Stimulated activated CD4-positive, alpha-beta T cell treated with anti-CD3 and anti-CD28 coated beads, Interleukin-1b, Interleukin-23, amount 100 ng/mL, for 1 hour (primary cell): ENCODE measurements at places on chromosomes 7 and 10.
A peak's percentile ranks its signal among the peaks of the same experiment; 100 is the strongest.

DNA sequence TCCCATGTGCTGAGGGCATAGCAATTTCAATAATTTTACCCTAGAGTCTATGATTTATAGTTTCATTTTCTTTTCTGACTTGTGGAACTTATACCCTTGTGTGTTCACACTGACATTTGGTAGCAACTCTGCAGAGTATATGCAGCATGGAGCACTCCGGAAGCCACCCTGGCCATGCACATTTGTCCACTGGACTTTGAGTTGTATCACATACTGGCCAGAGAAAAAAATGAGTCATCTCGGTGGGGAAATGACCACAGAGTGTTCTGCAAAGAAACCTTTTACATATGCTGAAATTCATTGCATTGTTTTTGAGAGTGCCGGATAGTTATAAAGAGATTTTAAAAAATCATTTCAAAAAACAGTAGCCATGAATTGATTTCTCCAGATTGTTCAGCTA, 164.8 kb upstream of the COBL start:
- no peak for DNase-seq

GRCh38 chr7:105652359-105652993, 71.2 kb upstream of the EFCAB10 start:
- DNase-seq, result peak; percentile 25

DNA sequence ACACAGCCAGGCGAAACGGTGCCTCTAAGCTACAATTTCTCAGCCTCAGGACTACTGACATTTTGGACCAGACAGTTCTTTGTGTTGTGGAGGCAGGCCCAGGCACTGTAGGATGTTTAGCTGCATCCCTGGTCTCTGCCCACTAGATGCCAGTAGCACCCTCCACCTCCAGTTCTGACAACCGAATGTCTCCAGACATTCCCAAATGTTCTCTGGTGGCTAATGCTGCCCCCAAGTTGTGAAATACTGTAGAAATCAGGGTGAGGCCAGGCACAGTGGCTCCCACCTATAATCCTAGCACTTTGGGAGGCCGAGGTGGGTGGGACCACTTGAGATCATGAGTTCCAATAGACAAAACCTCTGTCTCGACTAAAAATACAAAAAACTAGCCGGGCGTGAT, 18.2 kb downstream of the HNRNPF start:
- DNase-seq, result no peak

DNA sequence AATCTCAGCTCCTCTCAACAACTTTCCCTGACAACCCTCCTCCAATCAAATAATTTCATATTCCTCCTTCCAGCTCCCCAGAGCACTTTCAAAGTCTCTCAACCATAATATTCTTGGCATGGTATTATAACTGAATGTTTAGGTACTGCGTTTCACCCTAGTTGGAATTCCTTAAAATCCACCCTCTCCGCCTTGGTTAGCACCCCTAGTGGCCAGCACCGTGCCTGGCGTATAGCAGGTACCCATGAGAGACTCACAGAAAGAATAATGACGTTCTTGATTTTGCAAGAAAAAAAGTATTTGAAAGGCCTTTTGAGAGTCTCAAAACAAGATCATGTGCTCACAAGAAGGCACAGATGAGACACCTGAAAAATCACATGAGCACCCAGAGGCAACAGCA, 50.9 kb downstream of the GLI3 start:
- no peak for DNase-seq

DNA sequence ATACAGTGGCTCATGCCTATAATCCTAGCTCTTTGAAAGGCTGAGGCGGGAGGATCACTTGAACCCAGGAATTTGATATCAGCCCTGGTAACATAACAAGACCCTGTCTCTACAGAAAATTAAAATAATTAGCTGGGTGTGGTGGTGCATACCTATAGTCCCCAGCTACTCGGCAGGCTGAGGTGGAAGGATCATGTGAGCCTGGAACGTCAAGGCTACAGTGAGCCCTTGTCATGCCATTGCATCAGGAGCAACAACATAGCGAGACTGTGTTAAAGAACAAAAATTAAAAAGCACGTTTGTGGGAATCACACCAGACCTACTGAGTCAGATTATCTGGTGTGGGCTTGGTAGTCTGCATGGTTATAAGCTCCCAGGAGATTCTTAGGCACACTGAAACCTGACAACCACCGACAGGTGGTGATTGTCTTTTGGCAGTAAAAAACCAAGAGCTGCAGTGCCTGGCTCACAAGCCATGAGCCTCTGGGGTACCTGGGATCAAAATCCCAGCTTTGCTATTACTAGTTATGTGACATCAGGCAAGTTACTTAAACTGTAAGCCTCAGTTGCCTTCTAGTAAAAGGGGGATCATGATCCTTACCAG, 146.9 kb downstream of the SND1 start:
- DNase-seq, result no peak

DNA sequence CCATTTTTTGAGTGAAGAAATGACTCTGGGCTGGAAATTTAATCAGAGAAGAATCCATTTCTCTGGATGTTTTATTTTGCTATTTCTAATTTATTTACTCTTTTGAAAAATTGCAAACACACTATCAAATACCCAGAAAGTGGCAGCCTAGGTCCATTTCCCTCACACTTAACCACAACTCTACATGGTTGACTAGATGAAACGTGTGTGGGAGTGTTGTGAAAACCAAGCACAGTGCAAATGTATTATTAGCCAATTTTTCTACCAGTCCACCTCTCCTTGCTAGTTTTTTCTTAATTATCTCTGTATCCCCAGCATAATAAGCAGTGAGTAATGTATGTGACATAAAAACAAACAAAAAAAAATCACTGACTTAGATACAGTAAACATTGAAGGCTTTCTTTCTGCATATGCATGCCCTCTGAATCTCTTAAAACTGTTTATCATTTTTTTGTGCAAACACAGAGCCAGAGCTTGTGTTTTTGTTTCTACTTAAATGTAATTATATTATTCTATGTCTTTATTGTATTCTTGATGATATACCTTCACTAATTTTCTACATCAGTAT, 30.9 kb downstream of the SCIN start:
- no peak for DNase-seq

- DNase-seq, result no peak
Observed at GRCh38 chr7:44602576-44602910, 3.9 kb upstream of the OGDH start.

GRCh38 chr7:33766405-33766804, 138.9 kb upstream of the BMPER start:
- no peak for DNase-seq

DNA sequence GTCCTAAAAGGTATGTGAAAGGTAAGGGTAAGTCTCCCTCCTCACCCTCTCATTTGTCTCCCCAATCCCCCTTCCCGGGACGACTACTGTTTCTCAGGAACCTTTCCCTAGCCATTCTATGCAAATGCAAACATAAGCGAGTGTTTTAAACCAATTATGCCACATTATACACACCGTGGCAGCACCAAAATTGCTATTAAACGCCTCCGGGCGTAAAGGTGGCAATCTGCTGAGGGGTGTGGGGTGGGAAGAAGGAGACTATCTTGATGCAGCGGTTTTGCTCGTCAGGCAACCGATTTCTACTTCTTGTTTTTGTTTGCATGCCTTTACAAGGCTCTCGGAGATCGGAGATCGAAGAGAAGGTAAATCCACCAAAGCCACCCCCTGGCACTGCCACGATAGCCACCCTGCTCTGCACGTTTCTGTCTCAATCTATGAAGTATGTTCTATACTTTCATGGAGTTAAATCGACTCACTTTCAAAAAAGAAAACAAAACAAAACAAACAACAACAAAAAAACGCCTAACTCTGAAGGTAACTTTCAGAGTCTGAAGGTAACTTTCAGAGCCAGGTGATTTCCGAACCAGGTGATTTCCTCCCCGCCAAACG, 46.0 kb upstream of the CDK1 start:
- DNase-seq, result no peak

DNA sequence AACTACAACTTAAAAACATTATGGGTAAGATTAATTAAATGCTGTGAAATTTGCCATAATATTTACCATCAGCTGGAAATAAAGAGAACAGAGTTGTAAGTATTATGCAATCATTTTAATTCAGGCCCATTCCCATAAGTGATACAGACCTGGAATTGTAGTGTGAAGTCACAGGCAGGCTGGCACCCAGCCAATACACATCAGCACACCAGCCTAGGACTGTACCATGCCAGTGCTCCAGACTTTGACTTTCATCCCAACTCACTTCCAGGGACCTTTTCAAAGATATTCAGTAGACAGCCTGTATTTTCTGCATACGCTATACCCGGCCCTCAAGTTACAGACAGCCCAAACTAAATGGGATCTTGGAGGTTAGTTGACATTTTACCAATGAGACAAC, 143.3 kb downstream of the TES start:
- no peak for DNase-seq

GRCh38 chr7:37915438-37915837, 1.2 kb downstream of the SFRP4 start:
- no peak for DNase-seq

DNA sequence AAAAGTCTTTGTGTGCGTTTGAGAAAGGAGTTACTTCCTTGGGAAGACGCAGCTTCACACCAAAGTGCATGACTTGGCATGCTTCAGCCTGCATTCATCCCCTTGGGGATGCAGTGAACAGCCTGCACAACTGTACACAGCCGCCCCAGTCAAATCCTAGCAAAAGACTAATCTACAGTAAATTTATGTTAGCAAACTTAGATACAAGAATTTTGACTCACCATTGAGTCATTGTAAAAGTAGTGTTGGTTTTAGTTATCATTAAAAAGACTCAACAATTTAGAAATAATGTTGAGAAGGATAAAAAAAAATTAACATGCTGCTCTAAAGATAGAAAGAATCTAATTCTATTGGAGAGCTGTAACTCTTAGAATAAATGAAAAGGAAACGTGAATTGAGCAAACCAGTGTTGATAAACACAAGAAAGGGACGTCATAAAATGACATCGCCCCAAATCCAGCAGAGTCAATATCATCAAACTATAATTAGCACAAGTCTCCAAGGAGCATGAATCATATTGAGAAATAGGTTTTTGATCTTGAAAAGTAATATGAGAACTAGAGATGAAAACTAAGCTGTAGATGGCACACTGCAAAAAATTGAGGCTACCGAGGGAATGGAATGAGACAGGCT, 11.9 kb upstream of the OPTN start:
- DNase-seq, result no peak

GRCh38 chr10:58806970-58807628, 294.4 kb downstream of the BICC1 start:
- DNase-seq, result no peak

DNA sequence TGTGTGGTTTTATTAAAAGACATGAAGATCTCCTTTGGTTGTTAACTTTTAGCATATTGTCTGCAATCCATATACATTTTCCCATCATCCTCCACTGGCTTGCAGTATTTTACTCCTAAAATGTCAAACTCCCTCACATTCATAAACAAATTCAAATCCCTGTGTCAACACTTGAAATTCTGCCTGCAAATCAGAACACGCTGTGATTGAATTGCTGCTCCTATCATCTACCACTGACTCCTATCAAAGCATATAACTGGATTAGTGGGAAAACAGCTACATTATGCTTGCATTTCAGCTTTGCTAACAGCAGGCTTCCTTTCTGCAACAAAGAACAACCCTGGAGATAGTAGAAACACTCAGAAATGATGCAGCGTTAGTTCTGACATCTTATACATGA, 281.8 kb upstream of the HGF start:
- no peak for DNase-seq

- DNase-seq, result no peak
Observed at GRCh38 chr7:94511718-94512117, 2.1 kb downstream of the CASD1 start.

DNA sequence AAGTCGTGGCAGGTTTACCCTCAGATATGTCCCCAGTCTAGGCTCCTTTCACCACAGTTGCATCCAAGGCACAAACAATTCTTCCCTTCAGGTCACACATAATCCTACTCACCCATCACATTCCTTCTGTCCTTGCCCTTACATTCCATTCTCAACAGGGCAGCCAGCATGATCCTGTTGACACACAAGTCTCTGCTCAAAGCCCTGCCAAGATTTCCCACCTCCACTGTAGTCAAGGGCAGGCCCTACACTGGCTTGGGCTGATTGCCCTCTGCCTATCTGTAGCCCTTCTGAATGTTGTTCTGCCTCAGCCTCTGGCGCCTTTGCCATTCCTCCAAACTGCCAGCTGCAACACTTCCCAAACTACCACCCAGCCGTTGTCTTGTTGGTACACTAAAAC, 187.9 kb upstream of the AKR1E2 start:
- no peak for DNase-seq

DNA sequence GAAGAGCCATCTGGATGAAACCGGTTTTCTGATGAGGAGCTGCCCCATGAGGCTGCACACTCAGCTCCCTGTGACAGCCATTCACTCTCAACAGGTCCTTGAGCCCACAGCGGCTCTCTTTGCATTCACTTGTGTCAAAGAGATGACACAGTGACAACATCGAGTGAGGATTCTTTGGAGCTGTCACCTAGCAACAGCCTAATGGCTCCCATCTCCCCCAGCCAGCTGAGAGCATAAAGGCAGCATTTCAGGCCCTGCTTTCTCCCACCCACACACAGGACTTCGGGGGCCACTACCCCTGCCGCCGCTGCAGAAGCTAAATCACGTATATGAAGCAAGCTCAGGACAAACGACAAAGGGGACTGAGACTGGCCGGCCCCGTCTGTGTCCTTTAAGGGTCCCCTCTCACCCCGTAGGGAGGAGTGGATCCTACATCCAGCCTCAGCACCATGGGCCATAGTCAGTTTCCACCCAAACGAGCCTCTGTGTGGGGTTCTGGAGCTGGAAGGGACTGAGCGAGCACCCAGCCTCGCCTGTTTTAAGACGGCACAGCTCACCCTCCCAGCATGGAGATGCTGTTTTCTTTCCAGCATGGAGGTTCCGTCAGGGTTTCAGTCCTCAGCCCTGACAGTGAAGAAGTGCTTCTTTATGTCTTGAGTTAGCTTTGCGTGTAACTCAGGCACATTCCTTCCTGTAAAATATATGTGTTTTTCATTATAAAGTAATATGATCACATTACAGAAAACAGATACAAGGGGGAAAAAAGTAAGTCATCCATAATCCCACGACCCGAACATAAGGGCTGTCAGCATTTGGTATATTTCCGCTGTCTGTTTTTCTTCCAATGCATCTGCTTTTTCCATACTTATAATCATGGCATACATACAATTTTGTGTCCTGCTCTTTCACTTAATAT, 4.9 kb downstream of the CPA4 start:
- DNase-seq, result no peak

DNA sequence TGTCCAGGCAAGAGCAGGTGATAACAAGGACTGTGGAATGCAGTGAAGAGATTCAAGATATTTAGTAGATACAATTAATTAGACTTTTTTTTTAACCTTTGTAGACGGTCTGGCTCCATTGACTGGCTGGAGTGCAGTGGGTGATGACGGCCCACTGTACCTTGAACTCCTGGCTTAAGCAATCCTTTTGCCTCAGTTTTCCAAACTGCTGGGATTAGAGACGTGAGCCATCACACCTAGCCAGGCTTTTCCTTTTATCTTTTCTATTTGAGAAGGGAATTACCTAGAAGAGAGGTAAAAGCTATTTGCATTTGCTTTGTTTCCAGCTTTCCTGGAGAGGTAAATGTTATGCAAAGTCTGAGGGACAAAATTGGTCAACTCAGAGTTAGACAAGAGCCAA, 213.0 kb upstream of the MAGI2 start:
- no peak for DNase-seq
